ENCODE measurements at places on chromosomes 16 and 17. TPM values are rescaled to one million over a fixed set of nuclear protein-coding genes. Genes with fewer than 3 reads are reported as not detected.

The CHST6 gene
- 0.41 TPM for total RNA-seq

The TEDC2 gene
- total RNA-seq = 7.7 TPM

The OR2C1 gene
- total RNA-seq = 0.82 TPM

The JPH3 gene
- total RNA-seq = 48.1 TPM

The CDRT15L2 gene
- not detected for total RNA-seq

The GLP2R gene
- not detected for total RNA-seq

DNA sequence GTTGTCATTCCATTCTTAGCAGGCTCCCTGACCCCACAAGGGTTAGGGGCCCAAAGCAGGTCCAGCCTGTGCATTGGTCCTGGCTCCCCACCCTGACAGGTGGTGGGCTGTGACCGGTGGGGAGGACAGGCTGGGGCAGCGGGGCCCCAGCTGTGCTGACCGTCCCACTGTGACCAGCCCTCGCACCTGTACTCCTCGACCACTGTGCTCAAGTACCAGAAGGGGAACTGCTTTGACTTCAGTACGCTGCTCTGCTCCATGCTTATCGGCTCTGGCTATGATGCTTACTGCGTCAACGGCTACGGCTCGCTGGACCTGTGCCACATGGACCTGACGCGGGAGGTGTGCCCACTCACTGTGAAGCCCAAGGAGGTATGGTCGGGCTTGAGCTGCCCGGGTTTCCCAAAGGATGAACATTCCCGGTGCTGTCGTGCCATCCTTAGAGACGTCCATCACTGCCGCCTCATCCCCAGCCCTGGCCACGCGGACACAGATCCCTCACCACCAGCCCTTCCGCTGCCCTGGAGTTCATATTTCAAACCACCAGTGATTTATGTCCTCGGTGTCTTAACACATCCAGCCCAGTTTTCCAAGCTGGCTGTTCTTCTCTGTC lies 7.3 kb downstream of the DRC7 start:
- DNase-seq = no peak

DNA sequence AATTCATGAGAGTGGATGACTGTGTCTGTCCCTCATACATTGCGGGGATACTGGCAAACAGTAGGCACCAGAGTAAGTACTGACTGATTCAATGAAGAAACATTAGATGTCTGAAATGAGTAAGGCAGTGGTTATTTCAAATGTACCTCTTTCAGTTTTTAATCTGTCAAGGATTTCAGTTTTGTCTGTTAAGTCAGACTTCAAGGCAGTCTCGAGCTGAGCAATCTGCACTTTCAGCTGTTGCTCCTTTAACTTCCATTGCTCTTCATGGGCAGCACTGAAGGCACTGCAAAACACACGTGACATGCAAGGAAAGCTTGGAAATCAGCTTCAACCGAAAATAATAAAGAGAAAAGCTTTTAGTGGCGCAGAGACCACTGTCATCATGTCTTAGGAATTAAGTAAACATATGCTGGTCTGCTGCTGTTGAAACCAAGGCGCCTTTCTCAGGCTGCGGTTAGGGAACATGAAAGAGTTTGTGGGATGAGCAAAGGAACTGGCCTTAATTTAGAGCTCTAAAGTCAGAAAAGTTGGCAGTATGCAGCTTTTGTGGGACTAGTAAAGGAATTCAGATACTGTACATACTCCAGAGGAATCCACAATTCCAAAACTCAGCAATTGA lies 38.8 kb downstream of the RPGRIP1L start:
- no peak for DNase-seq

GRCh38 chr16:55175389-55175788 lies 148.6 kb upstream of the IRX6 start:
- DNase-seq = no peak

DNA sequence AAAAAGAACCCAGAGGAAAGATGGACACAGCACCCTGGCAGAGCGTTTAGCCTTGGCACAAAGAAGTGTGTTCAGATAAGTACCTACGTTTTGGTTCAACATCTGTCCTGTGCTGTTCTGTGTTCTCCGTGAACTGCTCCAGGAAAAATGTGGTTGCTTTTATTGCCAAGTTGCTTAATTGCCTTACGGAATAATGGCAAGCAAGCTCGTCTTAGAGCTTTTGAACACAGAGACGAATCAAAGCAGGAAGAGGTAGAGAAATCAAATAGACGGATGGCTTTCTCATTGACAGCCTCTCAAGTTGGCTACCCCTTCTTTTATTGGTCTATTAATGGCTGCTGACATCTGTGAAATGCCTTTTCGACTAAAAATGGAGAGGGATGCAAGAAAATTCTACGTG lies 911.1 kb upstream of the EEF2KMT start:
- no peak for DNase-seq

GRCh38 chr16:85424260-85425073 lies 188.7 kb upstream of the GSE1 start:
- DNase-seq = no peak

DNA sequence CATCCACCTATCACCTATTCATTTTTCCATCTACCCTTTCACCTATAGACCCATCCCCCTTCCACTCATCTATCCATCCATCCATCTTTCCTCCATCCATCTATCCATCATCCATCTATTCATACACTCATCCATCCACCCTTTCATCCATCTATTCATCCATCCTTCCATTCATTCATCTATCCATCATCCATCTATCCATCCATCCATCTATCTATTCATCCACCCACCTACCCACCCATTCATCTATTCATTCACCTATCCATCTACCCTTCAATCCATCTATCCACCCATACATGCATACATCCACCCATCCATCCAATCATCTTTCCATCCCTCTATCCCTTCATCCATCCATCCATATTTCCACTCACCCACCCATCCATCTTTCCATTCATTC lies 63.3 kb downstream of the C17orf67 start:
- DNase-seq = no peak

DNA sequence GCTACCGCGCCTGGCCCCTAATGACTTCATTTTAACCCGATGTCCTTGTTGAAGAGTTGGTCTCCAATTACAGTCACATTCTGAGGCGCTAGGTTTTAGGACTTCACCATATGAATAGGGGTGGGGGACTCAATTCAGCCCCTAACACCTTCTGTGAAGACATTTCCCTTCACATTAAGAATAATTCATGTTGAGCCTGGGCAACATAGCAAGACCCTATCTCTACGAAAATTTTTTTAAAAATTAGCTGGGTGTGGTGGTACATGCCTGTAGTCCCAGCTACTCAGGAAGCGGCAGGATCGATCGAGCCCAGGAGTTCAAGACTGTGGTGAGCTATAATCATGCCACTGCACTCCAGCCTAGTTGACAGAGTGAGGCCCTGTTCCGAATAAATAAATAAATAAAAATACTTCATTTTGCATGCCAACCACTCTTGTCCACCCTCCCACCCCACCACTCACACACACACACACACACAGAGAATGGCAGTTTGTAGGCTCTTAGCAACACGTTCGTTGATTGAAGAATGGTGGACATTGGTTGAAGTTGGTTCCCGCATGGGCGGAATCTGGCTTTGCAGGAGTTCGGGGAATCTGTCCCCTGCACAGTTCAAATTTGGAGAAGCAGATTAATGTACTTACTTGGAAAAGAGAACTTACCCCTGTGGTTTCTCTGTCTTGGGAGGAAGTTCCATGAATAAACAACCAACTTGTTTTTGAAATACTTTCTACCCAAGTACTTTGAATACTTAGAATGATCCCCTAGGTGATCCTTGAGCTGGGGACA lies 27.8 kb upstream of the TVP23A start:
- no peak for DNase-seq

DNA sequence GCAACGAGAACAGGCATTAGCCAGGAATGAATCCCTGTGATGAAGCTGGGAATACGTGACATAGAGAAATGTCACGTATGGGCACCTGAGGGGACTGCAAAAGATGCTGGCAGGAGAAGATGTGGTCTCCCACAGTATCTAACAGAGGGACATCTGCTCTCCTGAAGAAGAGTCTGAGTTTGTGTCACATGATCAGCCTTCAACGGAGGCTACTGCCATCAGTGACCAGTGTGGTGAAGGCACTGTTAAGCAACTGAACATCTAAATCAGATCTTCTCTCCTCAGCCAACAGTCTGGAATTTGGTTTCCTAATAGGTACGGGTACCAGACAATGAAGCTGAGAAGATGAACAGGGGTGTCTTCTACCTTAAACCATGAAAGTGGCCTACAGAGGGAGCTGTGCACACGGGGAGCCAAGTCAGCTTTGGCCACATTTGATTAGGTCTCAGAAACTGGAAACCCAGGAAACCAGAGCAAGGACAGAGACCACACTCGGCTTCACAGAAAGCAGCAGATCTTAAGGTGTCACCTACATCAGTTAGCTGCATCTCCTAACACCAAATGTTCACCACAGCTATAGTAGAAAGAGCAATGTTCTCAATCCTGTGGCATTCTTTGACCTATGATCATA lies 41.8 kb downstream of the BRD7 start:
- DNase-seq = no peak

- no peak for DNase-seq
Measured at GRCh38 chr16:51849715-51850114, 697.2 kb downstream of the TOX3 start.

- DNase-seq = peak; percentile 72
Measured at GRCh38 chr17:47850692-47851573, at the start of gene SP6. SP6 (minus strand) TSS chr17:47851163; CDS start chr17:47848429, 2,734 bp downstream.

Data from frontal cortex (tissue), 4 donors.